ENCODE measurements at places on chromosomes 7 and 10.
A peak's percentile ranks its signal among the peaks of the same experiment; 100 is the strongest.

DNA sequence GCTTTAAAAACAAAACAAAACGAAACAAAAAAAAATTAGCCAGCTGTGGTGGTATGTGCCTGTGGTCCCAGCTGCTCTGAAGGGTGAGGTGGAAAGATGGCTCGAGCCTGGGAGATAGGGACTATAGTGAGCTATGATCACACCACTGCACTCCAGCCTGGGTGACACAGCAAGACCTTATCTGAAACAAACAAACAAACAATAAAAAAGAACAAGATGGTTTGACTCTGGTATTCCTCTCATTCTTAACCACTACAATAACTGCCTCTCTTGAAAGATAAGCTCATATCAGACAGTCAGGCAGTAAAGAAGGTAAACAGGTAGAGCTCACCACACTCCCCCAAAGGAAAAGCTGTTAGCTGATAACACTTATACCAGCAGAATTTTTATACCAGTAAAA, 14.1 kb upstream of the DUSP5 start:
- no peak for DNase-seq

GRCh38 chr7:88256906-88257305, 37.1 kb upstream of the SRI start:
- DNase-seq: no peak

GRCh38 chr10:29353887-29354561, 65.2 kb downstream of the LYZL1 start:
- DNase-seq: no peak

DNA sequence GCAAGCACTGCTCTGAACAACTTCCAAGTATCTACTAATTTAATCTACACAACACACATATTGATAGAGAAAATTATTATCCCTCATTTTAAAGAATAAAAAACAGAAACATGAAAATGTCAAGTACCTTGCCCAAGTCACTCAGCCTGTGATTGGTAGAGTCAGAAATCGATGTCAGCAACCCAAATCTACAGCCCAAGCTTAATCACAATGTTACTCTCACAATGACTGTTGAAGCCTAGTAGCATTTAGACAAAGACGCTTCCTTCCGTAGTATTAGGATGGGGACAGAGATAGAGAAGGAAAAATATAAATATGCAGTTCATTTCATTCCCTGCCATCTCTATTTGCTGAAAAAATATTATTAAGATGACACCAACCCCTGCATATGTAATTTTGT, 242.5 kb downstream of the ELMO1 start:
- no peak for DNase-seq

DNA sequence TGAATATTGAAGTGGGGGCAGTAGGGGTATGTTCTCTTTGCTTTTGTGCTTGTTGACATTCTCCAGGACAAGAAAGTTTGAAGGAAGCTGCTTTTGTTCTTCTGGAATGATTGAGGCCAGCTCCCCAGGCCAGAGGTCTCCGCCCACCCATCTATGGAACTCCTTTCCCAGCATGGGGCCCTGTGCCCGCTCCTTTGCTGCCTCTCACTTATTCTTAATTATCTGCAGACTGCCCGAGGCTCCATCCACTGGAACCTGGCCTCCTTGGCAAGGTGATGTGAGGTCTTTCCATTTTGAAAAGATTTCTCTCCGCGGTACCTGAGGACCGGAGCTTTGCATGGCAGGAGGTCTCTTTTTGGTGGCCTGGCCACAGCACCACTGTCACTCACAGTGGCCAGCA, 39.3 kb upstream of the MKI67 start:
- DNase-seq: no peak

- no peak for DNase-seq
Measured at GRCh38 chr10:72425133-72425532, 70.4 kb upstream of the DNAJB12 start.

DNA sequence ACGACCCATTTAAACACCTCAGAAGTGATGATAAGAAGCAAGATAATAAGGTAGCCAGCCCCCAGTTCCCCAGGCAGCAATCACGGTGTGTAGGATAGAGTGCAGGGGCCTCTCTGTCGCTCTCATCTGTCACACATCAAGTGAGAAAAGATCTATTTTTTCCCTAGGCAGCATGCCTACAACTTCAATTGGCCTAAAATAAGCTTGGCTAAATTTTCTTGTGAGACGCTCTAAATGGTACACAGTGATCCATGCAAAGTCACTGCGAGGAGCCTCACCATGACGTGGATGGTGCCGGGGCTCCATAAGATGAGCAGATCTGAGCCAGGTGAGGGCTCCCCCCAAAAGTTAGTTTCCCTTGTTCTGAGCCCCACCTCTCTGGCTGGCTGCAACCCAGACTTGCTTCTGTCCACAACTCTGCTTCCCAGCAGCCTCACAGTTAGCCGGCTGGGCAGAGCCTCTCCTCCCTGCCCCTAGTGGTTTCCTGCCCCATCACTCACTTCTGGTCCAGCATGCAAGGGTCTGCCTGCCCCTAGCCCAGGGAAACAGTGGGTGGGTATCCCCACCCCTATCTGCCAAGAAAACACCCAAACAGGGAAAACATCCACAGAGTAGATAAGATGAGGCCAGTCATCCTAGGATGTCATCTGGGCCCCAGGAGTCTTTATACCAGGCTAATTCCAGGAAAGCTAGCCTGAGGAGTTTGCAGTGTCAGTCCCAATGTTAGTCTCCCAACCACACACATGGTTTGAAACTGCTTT, 342.1 kb downstream of the GRID1 start:
- no peak for DNase-seq

DNA sequence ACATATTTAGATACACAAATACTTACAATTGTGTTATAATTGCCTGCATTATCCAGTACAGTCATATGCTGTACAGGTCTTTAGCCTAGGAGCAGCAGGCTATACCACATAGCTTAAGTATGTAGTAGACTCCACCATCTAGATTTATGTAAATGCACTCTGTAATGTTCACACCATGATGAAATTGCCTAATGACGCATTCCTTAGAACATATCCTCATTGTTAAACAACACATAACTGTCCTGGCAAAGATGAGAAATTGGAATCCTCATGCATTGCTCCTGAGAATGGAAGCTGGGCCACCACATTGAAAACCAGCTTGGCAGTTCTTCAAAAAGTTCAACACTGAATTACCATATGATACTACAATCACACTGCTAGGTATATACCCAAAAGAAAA, 1002.8 kb upstream of the CELF2 start:
- no peak for DNase-seq

DNA sequence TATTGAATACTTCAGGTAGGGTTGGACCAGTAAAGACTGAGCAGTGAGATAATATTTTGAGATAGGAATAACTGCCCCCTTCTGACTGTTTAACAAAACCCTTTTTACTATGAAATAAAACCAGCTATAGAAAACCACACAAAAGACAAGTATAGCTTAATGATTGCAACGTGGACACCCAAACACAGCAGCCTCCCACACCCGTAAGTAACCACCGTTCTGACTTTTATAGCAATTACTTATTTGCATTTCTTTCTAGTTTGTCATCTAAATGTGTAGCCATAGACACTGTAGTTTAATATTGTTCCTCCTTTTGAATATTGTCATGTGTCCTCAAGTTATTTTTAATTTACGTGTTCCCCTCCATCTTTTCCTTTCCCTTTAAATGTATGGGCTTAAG, 42.9 kb upstream of the SYPL1 start:
- no peak for DNase-seq

DNA sequence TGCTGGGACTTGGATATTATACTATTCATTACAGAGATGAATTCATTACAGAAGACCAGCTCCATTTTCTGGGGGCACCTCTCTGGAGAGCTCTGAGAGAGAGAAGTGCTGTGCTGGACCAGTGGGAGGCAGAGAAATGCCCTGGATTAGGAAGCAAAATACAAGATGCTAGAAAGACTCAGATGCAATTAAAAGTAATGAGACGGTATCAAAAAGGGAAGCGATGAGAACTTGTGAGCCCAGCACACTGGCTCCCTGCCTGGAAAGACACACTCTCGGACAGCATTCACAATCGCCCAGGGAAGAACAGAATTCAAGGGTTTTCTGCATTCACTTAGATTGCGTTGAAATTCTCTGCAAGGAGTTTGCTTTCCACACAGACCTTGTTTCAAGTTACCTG, 3.5 kb upstream of the FRAT2 start:
- no peak for DNase-seq

DNA sequence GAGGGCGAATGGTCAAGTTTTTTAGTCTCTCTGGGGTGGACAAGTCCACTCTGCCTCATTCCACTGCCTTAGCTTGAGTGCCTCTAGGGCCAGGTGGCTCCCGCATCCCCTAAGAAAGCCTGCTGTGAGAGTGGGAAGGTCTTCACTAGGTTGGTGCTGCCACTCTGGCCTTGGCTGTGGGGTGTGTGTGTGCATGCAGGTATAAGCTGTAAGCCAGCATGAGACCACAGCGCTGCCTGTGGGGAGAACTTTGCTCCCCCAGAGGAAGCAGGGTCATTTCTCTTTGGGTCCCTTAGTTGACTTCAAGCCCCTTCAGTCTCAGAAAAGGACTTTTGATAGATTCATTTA, 25.5 kb upstream of the PCBD1 start:
- DNase-seq: no peak

DNA sequence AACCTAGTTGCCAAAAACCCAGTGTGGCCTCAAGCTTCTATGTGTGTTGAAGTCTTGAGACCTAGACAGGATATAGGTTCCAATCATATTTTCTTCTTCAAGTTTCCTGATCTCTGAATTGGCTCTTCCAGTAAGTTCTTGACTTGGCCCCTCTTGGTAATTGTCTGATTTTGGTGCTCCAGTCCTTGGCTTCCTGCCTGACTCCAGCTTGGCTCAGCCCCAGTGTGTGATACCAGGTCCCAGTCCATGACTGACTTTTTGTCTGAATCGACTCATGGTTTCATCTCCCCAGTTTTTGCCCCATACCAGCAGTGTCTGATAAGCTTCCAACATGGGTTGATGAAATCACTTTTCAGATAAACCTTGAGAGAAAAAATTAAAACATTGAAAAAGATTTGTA, 72.3 kb downstream of the FAS start:
- DNase-seq: no peak

- peak; percentile 23 for DNase-seq
Measured at GRCh38 chr10:121608469-121609190, 10.4 kb upstream of the FGFR2 start.

GRCh38 chr10:73922007-73922863, 11.3 kb downstream of the PLAU start:
- DNase-seq: no peak

DNA sequence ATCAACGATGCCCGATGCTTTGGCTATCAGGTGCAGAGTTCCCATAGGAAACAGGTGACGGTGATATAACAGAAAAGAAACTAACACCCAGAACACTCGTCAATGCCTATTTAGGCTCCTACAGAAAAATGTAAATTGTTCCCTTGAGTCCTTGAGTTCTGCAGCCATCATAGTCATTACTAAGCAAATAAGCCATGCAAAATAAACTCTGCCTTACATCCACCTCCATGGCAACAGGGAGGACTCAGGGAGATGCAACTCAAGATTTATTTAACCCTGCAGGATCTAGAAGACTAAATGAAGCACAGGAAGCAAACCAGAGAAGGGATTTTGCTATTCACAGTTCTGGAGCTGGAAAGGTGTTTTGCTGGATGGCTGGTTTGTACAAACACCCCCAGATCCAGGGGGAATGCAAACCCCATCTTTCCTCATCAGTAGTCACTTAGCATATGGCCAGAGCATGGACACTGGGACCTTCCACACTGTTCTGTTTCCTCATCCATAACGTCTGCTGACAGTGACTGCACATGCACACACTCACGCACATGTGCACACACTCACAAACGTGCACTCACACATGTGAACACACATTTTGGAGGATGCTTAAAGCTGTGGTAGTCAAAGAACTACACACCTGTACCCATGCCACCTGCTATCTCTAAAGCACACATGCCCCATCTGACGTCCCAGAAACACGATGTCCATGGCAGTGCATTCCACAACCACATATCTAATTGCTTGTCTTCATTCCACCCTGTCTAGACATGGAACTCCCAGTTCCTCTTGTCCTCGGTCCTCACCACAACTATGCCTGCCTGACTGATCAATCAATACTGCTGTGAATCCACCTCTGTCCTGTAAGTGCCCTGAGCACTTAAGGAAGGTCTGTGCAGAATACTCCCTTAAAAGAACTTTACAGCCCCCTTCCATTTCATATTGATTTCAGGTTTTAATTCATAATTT, 178.2 kb downstream of the COBL start:
- DNase-seq: no peak

DNA sequence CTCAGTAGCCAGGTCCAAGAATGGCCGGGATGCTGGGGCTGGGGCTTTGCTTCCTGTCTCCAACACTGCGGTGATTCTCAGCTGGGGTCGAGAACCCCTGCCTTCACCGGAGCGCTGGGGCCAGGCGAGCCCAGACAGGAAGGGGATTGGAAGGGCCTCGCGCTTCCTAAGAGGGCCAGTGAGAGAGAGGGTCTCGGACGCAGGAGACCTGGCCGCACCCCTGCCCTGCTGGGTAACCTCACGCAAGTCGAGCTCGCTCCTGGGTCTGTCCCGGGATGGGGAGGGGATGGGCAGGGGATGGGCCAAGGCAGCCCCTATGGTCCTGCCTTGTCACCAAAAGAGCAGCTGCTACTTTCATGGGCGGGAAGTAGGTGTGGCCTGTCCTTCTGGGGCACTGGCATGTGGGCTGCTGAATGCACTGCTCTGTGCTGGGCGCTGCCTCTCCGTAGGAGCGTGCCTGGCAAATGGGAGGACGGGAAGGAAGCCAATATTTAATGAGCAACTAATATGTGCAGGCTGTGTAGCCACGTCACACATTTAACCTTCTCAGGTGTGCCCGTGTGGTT, 20.0 kb downstream of the KCNK18 start:
- DNase-seq: no peak

- DNase-seq: no peak
Measured at GRCh38 chr7:24755541-24756407, 1.5 kb downstream of the GSDME start.

- no peak for DNase-seq
Measured at GRCh38 chr10:14727924-14728323, 46.8 kb downstream of the FAM107B start.

DNA sequence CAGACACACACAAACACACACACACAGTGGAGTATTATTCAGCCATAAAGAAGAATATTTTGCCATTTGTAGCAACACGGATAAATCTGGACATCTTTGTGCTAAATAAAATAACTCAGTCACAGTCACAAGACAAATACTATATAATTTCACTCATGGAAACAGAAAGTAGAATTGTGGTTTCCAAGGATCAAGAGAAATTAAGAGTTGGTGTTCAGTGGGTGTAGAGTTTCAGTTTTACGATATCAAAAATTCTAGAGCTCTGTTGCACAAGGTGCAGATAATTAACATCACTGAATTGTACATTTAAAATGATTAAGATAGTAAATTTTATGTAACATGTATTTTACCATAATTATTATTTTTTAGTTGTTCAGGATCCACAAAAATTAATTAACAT, 1235.0 kb downstream of the XPNPEP1 start:
- no peak for DNase-seq

DNA sequence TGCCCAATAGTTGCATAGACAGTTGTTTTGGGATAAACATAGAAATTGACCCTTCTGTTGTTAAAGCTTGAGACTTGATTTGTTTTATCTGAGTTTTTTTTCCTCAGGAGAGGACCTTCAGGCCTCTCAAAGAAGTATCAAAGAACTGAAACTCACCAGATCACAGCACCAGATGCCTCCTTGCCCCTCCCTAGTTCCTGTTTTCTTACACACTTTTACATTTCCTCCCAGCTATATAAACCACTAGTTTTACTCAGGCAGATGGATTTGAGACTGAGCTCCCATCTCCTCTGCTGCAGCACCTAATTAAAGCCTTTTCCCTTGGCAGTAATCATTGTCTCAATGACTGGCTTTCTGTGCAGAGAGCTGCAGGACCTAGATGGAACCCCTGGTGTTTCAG, 150.6 kb upstream of the NRG3 start:
- DNase-seq: no peak

- no peak for DNase-seq
Measured at GRCh38 chr10:37490266-37490665, 364.9 kb downstream of the ANKRD30A start.

Data from stimulated activated CD4-positive, alpha-beta T cell treated with anti-CD3 and anti-CD28 coated beads, Interleukin-12 subunit alpha, Interleukin-12 subunit beta, amount 100 ng/mL, for 4 hours (primary cell).